ENCODE measurements at places on chromosomes 5 and 9.

DNA sequence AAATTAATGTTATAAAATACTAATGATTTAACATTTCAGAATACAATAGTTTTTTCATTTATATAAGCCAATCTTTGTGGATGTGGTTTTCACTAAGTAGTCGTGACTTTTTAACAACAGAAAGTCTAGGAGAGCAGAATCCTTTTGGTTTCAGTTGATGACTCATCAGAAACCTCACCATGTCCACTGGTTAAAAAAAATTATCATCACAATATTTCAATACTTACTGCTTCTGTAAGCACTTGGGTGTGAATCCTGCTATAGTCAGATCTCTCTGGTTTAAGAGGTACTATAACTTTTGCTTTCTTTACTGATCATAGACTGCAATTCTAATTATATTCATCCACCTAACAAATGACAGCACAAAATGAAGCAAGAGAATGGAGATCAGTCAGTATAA, 77.2 kb downstream of the MRPS30 start:
- ATAC-seq: peak; percentile 70

- ATAC-seq: no peak
Measured at GRCh38 chr5:82886911-82887310, 190.3 kb downstream of the TMEM167A start.

DNA sequence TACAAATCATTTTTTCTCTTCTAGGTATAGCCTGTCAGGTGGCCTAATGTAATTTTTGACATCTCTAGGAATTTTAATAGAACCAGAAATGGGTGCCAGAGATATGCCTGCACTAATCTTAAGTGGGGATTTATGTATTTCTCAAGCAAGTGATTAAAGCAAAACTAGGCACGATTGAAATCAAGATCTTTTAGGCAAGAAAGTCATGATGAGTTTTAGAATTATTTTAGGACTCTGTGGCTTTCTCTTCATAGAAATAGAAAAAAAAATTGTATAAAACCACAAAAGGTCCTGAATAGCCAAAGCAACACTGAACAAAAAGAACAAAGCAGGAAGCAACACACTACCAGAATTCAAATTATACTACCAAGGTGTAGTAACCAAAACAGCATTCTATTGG, 952 bp upstream of the AMACR start:
- no peak for ATAC-seq

- ATAC-seq: no peak
Measured at GRCh38 chr5:82821846-82822633, 255.2 kb downstream of the TMEM167A start.

DNA sequence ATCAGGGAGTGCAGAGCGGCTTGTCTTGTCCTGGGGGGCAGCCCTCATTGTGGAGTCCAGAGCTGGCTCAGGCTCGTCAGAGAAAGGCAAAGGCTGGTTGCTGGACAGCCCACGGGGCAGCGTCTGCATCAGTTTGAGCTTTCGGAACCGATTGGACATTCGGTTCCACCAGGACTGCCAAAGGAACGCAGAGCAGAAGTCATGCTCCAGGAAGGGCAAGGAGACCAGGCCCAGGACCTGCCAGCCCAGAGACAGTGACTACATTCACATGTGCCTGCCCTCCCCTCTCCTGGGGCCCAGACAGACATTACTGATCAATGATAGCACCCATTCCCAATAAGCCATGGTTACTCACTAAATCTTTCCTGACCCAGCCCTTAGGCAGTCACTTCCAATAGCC, 18.1 kb downstream of the ANKS6 start:
- no peak for ATAC-seq

- peak; percentile 50 for ATAC-seq
Measured at GRCh38 chr5:36696059-36696673, 89.8 kb downstream of the SLC1A3 start.

- ATAC-seq: no peak
Measured at GRCh38 chr5:17373814-17374556, 124.0 kb upstream of the TAF11L2 start.

- no peak for ATAC-seq
Measured at GRCh38 chr9:16331031-16331430, 539.4 kb downstream of the BNC2 start.

GRCh38 chr5:112331892-112332291, 87.2 kb downstream of the EPB41L4A start:
- ATAC-seq: no peak

DNA sequence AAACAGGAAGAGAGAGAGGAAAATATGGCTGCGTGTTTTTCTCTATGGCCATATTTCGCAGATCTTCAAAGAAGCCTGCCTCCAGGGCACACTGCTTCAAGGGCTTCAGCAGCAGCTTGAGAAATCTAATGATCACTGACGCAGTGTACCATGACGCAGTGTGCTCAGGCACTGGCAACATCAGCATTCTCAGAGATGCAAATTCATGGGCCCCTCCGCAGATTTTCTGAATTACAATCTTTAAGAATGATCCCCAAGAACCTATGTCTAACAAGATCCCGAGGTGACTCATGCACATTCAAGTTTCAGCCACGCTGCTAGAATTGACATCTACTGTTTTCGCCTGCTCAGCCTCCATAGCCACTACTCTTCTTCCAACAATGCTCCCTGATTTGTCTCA, 143.9 kb upstream of the ZNF366 start:
- ATAC-seq: no peak

DNA sequence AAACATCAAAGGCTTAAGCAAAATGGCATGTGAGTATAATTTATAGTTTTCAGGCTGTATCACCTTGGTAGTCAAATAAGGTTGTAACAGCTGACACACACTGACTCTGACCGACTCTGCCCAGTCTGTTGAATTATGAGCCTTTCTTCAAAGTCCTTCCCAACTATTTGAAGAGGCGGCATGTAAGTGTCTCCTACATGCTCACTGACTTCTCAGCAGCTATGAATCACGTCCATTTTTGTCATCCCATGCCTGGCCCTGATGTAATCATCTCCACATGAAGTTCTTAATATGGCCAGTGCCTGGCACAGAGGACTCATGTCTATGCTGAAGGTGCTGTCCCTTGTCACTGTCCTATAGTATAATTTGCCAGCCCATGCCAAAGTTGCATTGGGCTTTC, 5.1 kb upstream of the PTBP3 start:
- ATAC-seq: no peak

- no peak for ATAC-seq
Measured at GRCh38 chr9:27033815-27034403, 28.4 kb upstream of the LRRC19 start.

- ATAC-seq: no peak
Measured at GRCh38 chr5:89276566-89277305, 393.8 kb upstream of the MEF2C start.

DNA sequence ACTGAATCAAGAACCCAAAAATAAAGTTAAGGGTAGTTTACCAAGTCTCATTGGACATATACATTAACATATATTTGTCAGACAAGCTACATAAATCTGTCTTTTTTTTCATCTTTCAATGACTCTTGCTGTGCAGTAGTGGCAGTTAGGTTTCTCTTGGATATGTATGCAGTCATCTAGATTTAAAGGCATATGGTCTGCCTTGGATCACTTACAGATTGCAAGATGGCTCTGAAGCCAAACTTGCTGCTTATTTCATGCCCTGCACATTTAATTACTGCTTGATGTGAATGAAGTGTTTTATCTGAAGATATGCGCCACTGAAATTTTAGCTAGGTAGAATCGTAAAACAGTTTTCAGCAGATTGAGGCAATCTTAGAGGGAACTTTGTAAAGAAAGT, 18.6 kb upstream of the MAN2A1 start:
- ATAC-seq: no peak

- peak; percentile 72 for ATAC-seq
Measured at GRCh38 chr5:55338810-55339243, 31.0 kb downstream of the MTREX start.

- no peak for ATAC-seq
Measured at GRCh38 chr5:116703941-116704340, 129.3 kb upstream of the SEMA6A start.

DNA sequence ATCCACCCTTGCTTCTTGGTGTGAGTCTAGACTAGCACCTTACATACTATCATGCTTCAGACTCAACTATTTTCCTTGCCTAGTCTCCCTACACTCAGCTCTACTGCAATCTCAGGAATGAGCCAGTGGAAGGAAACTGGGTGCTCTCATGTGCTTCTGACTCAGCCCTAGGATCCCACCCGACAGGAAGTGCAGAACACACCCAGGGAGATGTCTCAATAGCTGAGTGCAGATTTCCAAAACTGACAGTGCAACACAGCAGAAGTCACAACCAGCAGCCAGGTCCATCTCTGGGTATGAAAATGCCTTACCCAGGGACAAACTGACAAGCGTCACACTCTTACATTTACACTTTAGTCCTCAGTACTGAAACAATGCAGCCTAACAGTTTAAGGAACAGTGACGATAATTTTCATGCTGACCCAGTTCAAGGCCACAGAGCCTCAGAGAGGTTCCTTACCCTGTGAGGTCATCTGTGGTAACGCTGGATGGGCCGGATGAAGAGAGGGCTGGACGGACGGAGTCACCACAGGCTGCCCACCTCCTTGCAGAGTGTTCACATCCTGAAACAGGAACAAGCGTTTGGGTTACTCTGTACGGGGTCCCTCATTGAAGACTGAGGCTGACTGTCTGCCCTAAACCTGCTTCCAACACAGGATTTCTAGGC, 33.0 kb downstream of the FKBP15 start:
- ATAC-seq: no peak

DNA sequence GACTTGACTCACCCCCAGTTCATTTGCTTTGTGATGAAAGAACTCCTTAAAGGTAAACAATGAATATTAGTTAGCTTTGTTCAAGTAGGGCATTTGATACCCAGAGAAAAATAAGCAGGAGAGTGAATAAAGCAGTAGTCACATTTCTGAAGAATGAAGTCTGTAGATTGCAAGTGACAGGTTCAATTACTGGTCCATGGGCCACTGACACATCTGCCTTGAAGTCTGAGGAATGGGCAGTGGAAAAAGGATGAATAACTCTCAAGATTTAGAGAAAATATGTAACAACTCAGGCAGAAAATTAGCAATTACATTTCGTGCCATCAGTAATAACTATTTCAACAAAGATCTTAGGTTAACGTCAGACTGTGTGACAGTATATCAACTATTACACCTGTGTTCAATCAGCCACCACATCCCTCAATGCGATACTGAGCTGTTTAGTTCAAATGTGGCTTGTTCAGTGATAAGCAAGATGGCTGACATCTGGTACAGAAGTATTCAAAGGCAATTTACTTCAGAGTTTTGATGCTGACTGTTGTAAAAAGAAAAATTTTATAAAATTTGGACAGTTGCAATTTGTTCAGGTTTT, 1890.7 kb upstream of the NUDT12 start:
- no peak for ATAC-seq

- ATAC-seq: no peak
Measured at GRCh38 chr5:109329333-109330237, 80.2 kb downstream of the PJA2 start.

DNA sequence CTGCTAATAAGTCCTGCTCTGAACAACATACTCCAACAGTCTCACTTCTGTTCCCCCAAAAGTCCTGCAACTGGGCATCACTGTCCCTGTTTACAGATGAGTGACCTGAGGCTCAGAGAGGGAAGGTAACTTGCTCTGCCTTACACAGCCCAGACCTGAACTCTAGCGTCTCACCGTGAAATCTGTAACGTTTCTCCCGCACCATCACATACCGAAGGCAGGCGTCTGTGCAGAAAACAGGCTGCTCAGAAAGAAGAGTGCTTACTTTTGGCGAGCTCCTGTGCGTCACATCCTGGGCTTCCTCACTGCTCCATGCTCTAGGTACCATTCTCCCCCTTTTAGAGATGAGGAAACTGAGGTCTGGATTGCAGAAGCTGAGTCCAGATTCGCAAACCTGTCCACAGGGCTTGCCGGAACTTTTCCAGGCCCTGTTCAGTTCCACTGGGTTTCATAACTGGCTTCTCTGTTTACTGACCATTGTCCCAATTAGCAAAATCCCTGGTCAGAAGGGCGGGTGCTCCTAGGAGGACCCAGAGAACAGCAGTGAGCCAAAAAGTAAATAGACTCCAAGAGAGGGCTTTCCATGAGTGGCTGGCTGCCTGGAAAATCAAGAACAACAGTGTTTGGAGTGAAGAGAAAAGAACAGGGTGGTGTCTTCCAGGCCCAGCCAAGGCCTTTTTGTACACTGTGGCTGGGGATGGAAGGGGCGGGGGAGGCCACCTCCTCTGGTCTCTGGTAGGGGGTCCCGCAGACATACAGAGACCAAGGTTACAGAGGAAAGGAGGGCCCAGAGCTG, 27.1 kb downstream of the GSN start:
- no peak for ATAC-seq

GRCh38 chr9:84501587-84501986, 161.0 kb upstream of the SLC28A3 start:
- no peak for ATAC-seq

DNA sequence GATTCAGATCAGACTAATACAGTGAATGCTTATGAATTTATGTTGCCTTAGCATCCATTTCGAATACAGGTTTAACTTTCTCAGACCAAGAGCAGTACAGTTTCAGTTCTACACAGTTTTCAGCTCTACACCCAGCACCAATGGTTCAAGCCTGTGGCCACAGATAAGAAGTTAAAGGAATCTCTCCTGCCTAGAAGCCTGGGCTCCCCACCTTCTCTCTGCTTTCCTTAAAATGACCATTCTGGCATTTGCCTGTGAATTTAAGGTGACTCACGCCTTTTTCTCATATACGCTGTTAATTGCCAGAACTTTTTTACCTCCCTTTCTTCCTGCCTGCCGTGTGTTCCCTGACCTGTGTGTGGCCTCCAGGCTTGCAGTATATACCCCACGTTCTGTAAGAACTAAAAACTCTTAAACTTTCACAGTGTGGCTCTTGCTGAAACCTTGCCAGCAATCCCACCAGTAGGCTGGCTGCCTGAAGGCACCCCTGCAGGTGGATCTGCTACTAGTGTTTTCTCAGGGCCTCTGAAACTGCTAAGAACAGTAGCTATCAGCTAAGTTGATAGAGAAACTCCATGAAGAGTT, 692.8 kb upstream of the CDH18 start:
- ATAC-seq: no peak

DNA sequence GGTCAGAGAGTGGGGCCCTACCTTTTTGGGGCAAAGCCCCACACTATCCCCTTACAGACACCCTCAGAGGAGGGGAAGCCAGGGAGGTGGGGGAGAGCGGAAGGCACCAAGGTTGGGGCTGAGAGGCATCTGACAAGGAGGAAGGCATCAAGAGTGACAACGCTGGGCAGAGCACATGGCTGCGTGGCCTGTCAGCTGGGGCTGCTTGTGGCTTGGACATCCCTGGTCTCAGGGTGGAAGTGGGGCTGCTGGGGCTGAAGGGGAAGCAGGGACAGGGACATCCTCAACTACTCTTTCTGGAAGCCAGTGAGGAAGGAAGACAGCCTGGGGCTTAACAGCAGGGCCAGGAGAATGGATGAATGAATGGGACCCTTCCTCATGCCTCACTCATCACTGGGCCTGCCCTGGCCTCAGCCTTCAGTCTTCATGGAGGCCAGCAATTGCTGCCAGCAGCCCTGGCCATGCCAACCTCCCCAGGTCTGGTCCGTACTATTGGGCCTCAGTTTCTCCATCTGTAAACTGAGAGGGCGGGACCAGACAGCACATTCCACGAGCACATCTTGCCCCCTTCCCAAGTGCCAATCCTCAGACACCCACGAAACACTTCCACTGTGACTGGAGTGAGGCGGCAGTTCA, 993 bp upstream of the RALGDS start:
- no peak for ATAC-seq

Data from activated CD4-positive, CD25-positive, alpha-beta regulatory T cell treated with anti-CD3 and anti-CD28 coated beads, Interleukin-2, amount 50 U/mL, for 24 hours (primary cell).